ENCODE measurements at places on chromosomes 6 and 20. TPM values are rescaled to one million over a fixed set of nuclear protein-coding genes. Genes with fewer than 3 reads are reported as not detected.

The SLA2 gene
- total RNA-seq, result not detected

The LGSN gene
- not detected for total RNA-seq

The ASIP gene
- total RNA-seq, result not detected

The IMPG1 gene
- not detected for total RNA-seq

The ATP6V1G2 gene
- total RNA-seq, result 2.1 TPM

The MUCL3 gene
- total RNA-seq, result 0.21 TPM

All from esophagus squamous epithelium (tissue), 5 donors.